ENCODE measurements at places on chromosomes 4 and X. TPM values are rescaled to one million over a fixed set of nuclear protein-coding genes. Genes with fewer than 3 reads are reported as not detected.
A peak's percentile ranks its signal among the peaks of the same experiment; 100 is the strongest.

Gene RENBP
- 18.1 TPM for total RNA-seq

Gene SYP
- 3.6 TPM for total RNA-seq

Gene PRSS12
- not detected for total RNA-seq

GRCh38 chrX:42143866-42144592 is 220.7 kb upstream of the CASK start:
- no peak overlapping the region for H3K27ac ChIP-seq
- H3K4me3 ChIP-seq, result no peak overlapping the region
- H3K36me3 ChIP-seq, result peaks cover 5% of the 10 kb centered on the region

DNA sequence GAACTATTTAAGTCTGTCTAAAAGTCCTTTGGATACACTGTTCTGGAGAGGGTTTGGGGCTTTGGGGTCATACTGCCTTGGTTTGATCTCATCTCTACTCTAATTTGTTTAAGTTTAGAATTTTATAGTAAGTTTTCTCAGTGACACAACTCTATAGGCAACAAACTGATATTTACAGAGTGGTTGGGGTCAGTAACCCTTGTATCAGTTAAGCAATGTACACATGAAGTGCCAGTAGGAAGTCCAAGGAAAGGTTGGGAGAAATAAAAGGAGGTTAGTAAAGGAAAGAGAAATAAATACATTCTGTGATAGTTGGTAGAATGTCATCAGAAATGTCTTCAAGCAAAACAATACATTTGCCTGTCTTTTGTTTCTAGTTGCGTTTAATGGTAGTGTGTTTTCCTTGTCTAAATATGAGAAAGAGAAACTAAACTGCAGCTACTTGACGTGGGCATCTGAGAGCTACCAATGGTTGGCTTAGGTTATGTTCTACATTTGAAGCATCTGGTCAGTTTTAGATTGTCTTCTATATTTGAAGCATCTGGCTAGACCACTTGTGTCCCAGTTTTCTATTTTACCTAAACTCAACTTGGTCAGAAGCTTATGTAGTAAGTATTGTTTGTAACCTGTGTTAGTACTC is 6.9 kb downstream of the ATP7A start:
- H3K4me3 ChIP-seq, result peak overlapping the region; percentile 68
- H3K27me3 ChIP-seq, result no peaks in the 10 kb centered on the region
- peak overlapping the region; percentile 77 for H3K27ac ChIP-seq
- H3K4me1 ChIP-seq, result peaks cover 15% of the 10 kb centered on the region
- no peak for DNase-seq
- no peaks in the 10 kb centered on the region for H3K36me3 ChIP-seq

- H3K27me3 ChIP-seq, result peaks cover 9% of the 10 kb centered on the region
- H3K36me3 ChIP-seq, result peaks cover 5% of the 10 kb centered on the region
- no peak for DNase-seq
- H3K4me1 ChIP-seq, result peaks cover 5% of the 10 kb centered on the region
These were observed 35.3 kb upstream of the SCRG1 start for GRCh38 chr4:173434231-173434630.

- H3K27ac ChIP-seq, result no peak overlapping the region
- no peak for DNase-seq
- H3K4me3 ChIP-seq, result no peak overlapping the region
- H3K36me3 ChIP-seq, result no peaks in the 10 kb centered on the region
These were observed 82.8 kb downstream of the USP46 start for GRCh38 chr4:52576326-52576725.

- H3K27me3 ChIP-seq, result no peaks in the 10 kb centered on the region
- no peaks in the 10 kb centered on the region for H3K36me3 ChIP-seq
- H3K4me1 ChIP-seq, result no peaks in the 10 kb centered on the region
- DNase-seq, result no peak
These were observed 33.3 kb upstream of the UGT2A3 start for GRCh38 chr4:68984947-68985346.

- peaks cover 6% of the 10 kb centered on the region for H3K36me3 ChIP-seq
- H3K27ac ChIP-seq, result no peak overlapping the region
- no peaks in the 10 kb centered on the region for H3K27me3 ChIP-seq
These were observed 40.2 kb downstream of the ABCB7 start for GRCh38 chrX:75115707-75116413.

DNA sequence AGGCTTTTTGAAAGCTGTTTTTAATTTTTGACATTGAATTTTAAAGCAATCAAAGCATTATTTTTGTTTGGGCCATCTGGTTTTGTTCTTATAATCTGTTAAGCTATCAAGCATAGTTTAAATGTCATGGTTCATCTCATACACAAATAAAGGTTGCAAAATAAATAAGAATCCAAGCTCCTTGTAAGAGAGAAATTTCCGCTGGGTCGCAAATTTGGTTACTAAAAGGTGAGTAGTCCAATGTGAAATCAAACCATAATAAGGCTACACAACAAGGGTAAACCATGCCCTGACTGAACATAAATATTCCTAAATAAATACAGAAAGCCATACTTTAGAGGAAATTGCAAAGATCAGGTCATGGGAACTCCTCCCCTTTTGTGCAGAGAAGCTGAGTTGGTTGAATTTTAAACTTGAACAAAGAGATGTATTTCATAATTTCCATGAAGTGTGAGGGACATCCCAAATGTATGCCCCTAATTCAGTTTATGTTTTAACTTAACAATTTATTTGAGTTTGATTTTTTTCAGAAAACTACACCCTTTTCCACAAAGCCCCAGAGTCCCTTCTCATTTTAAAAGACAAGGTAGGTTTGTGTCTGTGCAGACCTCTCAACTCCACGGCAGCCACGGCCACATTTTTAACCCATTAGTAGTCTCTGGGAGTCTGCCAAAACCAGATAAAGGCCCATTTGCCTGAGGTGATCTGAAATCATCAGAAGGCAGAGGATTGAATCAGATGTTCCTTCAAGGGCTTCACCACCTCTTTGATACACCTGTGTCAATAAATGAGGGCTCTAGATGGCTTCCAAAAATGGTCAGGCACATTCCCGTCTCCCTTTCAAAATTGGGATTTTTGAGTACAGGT is 85.2 kb downstream of the PLAC1 start:
- H3K36me3 ChIP-seq, result no peaks in the 10 kb centered on the region
- H3K27me3 ChIP-seq, result no peaks in the 10 kb centered on the region
- H3K4me1 ChIP-seq, result peaks cover 2% of the 10 kb centered on the region
- DNase-seq, result no peak
- H3K4me3 ChIP-seq, result no peak overlapping the region
- H3K27ac ChIP-seq, result no peak overlapping the region

- no peak overlapping the region for H3K27ac ChIP-seq
- peaks cover 7% of the 10 kb centered on the region for H3K27me3 ChIP-seq
- H3K4me1 ChIP-seq, result peaks cover 6% of the 10 kb centered on the region
- no peak for DNase-seq
- peaks cover 4% of the 10 kb centered on the region for H3K36me3 ChIP-seq
- H3K4me3 ChIP-seq, result no peak overlapping the region
These were observed 179.6 kb upstream of the RBPJ start for GRCh38 chr4:26141051-26141721.

DNA sequence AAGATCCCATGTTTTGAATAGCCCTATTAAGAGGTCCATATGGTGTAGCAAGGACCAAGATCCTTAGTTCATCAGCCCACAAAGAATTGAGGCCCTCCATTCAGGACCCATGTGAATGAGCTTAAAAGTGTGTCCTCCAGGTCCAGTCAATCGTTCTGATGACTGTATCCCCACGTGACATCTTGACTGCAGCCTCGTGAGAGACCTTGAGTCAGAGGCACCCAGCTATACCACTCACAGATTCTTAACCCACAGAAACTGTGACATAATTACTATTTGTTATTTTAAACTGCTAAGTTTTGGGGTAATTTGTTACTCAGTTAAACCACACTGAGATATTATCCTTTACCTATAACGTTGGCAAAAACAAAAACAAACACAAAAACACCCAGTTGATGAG is 62.4 kb downstream of the ZNF182 start:
- H3K36me3 ChIP-seq, result no peaks in the 10 kb centered on the region
- DNase-seq, result no peak
- no peak overlapping the region for H3K4me3 ChIP-seq
- no peak overlapping the region for H3K27ac ChIP-seq
- H3K27me3 ChIP-seq, result no peaks in the 10 kb centered on the region

All from activated naive CD8-positive, alpha-beta T cell treated with anti-CD3 and anti-CD28 coated beads, Interleukin-2, amount 10 ng/mL, durations not matched to agents 7 days and 5 days (primary cell).